ENCODE measurements at places on chromosomes 16 and 17.

- no peak for DNase-seq
Measured at GRCh38 chr17:10836966-10837590, 809 bp downstream of the PIRT start.

DNA sequence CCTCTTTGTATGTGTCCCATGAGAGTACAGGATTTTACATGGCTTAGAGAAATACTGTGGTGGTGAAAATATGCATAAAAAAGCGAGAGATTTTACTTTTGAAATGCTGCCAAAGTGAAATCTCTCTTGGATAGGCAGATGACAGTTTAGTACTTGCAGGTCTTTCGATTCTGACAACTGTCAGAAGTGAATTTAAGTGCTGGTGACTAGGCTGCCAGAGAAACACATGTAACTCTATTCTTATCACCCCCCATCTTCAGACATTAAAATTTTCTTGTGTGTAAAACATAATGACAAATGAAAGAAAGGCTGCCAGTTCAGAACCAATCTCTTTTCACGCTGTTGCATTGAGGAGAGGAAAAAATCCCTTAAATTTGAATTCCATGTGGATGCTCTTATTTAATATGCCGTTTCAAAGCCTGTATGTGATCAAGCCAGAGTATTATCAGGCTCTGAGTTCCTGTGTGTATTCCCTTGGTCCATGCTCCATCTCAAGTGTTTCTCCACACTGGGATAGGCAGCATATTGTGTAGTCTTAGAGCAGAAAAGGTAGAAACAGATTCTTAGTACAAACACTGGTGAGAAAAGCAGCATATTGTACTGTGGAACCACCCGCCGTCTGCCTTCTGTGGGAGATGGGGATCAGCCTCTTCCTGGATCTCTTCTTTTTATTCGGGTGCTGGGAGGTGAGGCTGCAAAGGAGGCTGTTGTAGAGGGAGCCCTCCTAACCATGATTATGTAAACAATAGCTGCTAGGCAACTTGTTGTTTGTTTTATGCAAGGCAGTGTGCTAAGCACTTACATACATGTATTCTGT lies 291.3 kb downstream of the WWOX start:
- no peak for DNase-seq

- no peak for DNase-seq
Measured at GRCh38 chr17:69608808-69609472, 194.4 kb downstream of the MAP2K6 start.

DNA sequence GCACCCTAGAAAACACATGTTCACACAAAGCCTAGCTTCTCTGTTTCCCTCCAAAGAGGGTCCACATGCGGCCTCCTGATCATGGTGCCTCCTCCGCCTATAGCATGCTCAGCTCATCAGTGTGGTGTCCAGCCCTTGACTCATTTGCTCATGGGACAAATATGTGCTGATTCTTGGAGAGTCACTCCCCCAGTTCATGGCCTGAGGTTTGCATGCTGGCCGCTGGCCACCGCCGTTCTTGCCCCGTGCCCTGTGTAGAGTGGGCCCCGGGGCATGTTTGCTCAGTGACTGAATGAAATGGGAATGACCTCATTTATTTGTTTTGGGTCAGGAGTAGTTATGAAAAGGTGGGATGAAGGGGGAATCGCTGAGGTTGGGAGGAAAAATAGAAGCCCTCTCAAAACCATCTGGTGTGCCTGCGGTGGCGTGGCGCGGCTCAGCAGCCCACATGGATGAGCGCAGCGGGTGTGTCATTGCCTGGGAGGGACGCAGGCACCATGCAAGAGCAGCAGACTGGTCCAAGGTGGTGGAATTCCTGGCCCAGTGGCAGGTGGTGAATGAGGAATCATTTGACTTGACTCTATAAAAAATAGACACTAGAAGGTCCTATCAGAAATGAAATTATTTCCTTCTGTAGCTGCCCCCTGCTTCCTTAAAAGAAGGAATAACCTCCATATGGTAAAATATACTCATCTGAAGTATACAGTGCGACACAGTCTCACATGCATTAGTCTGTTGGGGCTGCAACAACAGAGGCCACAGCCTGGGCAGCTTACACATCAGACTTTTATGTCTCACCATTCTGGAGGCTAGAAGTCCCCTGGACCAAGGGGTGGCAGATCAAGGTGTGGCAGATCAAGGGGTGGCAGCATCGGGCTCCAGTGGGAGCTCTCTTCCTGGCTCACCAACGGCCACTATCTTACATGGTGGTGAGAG lies 31.7 kb downstream of the CRISPLD2 start:
- no peak for DNase-seq
